ENCODE measurements at places on chromosomes 1 and 21. TPM values are rescaled to one million over a fixed set of nuclear protein-coding genes. Genes with fewer than 3 reads are reported as not detected.

- no peak for DNase-seq
Observed at GRCh38 chr1:171794085-171794484, 12.6 kb downstream of the METTL13 start.

DNA sequence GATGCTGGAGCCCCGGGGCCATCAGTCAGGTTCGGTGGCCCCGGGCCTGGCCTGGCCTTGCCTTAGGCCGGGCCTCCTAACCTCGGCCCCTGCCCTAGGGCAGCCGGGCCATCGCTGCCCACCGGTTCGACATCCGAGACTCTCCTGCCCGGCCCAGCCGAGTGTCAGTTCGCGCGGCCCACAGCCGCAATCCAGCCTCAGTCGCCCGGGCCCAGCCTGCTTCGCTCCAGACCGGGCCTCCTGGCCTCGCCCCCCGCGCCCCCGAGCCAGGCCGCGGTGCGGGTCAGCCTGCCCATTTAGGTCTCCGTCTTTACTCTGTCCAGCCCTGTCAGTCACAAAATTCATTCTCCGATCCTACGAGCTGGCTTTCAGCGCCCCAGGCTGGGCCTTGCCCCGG lies 777 bp downstream of the LRRC41 start:
- no peak for DNase-seq

GRCh38 chr1:16300436-16300835 lies 51.8 kb downstream of the FBXO42 start:
- no peak for DNase-seq

GRCh38 chr1:44225761-44226160 lies 12.5 kb downstream of the DMAP1 start:
- no peak for DNase-seq

DNA sequence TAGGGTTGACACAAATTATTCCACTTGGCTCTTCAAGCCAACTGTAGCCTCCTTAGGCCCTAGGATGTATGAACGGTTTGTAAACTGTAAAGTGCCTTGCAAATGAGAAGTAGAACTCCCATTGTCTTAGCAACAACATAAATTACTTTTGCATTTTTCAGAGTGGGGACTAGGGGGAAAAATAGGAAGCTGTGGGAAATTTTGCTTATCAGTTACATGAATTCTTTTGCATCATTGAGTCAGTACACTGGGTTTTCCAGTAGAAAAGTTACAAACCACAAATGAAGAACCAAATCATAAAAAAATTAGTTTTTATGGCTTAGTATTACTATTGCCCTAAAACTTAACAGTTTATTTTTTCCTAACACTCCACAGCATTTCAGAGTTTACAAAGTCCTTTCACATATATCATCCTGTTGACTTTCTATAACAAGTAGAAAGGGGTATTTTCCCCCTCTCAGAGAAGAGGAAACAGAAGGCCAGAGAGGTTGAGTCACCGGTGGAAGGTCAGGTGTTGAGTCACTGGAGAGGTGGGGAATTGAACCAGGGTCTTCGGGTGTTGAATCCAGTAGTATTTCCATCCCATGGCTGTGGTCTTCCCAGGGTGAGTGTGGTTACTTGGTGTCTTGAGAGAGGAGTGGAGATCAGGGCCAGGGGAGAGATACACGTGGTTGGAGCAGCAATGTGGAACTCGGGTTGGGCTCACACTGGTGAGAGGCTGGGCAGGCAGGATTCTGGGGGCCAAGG lies 71.9 kb upstream of the USP24 start:
- DNase-seq, result no peak

The C1orf74 gene
- polyA plus RNA-seq, result 3.4 TPM

The INSRR gene
- polyA plus RNA-seq, result 0.05 TPM

DNA sequence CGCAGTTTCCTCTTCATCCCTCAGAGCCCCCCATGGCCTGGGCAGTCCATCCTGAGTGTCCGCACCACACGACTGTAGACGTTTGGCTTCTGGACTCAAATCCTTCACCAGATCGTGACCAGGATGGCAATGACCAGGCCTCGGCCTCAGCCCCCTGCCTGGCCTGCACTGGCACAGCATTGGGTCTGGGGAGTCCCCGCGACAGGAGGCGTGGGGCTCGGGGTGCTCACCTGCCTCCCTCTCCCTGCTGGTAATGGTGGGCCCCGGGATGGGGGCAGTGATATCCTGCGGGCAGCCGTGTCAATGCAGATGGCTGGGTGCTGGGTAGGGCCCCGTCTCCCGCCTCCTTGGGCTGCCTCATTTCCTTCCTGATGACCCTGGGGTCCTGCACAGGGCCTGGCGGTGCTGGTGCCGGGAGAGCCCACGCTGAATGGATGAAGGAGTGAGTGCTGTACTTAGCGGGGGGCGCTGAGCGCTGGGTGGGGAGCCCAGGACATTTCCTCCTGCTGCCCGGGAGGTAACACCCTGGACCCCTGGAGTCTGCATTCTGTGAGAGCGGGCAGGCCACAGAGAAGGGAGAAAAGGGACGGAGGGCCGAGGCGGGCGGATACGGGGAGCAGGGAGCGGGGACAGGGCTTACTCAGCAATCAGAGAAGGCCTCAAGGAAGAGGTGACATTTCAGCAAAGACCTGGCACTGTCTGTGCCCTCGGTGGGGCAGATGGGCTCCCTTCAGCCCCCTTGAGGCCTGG lies 2.1 kb upstream of the TNFRSF14 start:
- no peak for DNase-seq

DNA sequence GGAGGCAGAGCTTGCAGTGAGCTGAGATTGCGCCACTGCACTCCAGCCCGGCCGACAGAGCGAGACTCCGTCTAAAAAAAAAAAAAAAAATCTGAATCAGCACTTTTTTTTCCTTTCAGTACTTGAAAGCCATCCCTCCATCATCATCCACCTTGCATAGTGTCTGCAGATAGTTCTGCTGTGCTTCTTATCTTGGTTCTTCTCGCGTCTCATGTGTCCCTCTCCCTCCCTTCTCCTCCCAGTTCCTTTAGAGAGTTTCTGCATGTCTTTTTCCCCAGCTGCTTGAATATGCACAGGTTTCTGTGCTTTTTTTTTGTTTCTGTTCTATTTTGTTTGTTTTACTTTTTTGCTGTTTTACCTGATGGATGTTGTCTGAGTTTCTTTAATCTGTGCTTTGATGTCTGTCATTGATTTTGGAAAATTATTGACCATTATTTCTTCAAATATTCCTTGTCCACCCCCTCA lies 3.9 kb upstream of the COL18A1 start:
- DNase-seq, result no peak

The OR2M3 gene
- polyA plus RNA-seq, result 0.03 TPM

GRCh38 chr1:211529011-211529410 lies 37.0 kb upstream of the RD3 start:
- DNase-seq, result no peak

All from right lung (tissue), 10 donors.